ENCODE measurements at places on chromosomes 3 and 15.

- H3K36me3 ChIP-seq = no peaks in the 10 kb centered on the region
- H3K27ac ChIP-seq = no peak overlapping the region
- no peak overlapping the region for H3K4me3 ChIP-seq
- peaks cover 40% of the 10 kb centered on the region for H3K4me1 ChIP-seq
Observed at GRCh38 chr3:143306407-143306806, 186.8 kb downstream of the CHST2 start.

DNA sequence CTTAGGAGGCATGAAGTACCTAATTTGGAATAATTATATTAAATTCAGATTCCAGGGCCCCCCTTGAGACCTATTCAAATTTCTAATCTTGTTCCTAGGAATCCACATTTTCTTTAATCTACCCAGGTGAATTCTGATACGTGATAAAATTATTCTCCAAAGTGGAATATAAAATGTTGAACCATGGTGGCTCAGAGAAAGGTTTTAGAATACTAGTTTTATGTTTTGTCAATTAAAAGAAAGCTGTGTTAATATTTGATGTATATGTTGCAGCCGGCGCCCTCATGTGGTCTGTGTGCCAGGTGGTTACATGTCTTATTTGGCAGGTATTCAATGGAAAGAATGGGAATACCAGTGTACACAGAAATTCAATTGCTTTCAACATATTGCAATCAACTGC, 321.8 kb downstream of the FEZF2 start:
- no peak overlapping the region for H3K27ac ChIP-seq
- H3K4me1 ChIP-seq = peaks cover 11% of the 10 kb centered on the region
- H3K36me3 ChIP-seq = peaks cover 10% of the 10 kb centered on the region
- DNase-seq = no peak
- H3K4me3 ChIP-seq = no peak overlapping the region

- DNase-seq = no peak
- H3K27me3 ChIP-seq = peaks cover 9% of the 10 kb centered on the region
- H3K36me3 ChIP-seq = peaks cover 5% of the 10 kb centered on the region
- H3K4me3 ChIP-seq = no peak overlapping the region
Observed at GRCh38 chr3:13613343-13614190, 64.6 kb downstream of the FBLN2 start.

DNA sequence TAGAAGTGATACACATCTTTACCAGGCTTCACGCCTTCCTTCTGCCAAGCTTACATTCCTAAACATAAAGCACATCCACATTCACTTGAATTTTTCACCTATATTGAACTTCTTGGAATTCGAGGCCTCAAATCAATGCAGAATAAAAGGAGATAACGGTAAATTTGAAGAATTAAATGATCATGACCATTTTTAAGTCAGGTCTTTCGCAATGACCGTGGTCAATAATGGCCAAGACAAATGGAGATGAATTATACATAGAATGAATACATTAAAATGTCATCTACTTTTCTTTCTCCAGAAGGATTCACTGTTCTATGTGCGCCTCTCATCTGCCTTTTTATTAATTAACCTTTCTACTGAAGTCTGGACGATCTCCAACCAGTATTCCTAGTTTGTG, 5.3 kb upstream of the GOLGA8A start:
- no peak overlapping the region for H3K4me3 ChIP-seq
- H3K4me1 ChIP-seq = no peaks in the 10 kb centered on the region
- H3K27me3 ChIP-seq = peaks cover 51% of the 10 kb centered on the region
- H3K36me3 ChIP-seq = peaks cover 5% of the 10 kb centered on the region
- DNase-seq = no peak

DNA sequence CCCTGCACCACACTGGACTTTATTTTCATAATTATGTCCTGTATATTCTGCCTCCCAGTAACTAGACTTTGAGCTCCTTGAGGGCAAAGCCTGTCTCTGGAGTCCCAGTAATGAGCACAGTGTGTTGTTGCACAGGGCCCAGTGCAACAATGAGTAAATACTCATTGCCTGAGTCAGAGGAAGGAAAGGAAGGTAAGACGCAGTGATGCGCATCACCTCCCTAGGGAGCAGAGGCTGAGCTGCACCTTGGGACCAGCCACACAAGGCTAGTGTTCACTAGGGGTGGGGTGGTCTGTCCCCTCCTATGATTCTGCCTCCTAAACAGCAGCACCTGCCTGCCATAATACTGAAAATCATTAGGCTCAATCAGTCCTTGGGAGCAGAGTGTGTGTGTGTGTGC, 86.6 kb upstream of the ADAMTSL3 start:
- no peak overlapping the region for H3K4me3 ChIP-seq
- peaks cover 8% of the 10 kb centered on the region for H3K27me3 ChIP-seq
- no peaks in the 10 kb centered on the region for H3K36me3 ChIP-seq
- no peak overlapping the region for H3K27ac ChIP-seq

GRCh38 chr15:84572231-84572630, 28.6 kb upstream of the ZSCAN2 start:
- no peak overlapping the region for H3K4me3 ChIP-seq
- peaks cover 21% of the 10 kb centered on the region for H3K4me1 ChIP-seq
- H3K27ac ChIP-seq = no peak overlapping the region
- no peak for DNase-seq

GRCh38 chr3:150582620-150583019, 20.5 kb upstream of the SELENOT start:
- H3K27me3 ChIP-seq = no peaks in the 10 kb centered on the region
- H3K4me1 ChIP-seq = no peaks in the 10 kb centered on the region
- no peak for DNase-seq
- H3K27ac ChIP-seq = no peak overlapping the region

GRCh38 chr3:125150525-125151441, 61.8 kb downstream of the SLC12A8 start:
- peaks cover 3% of the 10 kb centered on the region for H3K27me3 ChIP-seq
- no peak overlapping the region for H3K4me3 ChIP-seq
- H3K4me1 ChIP-seq = peaks cover 43% of the 10 kb centered on the region
- no peaks in the 10 kb centered on the region for H3K36me3 ChIP-seq
- H3K27ac ChIP-seq = no peak overlapping the region
- DNase-seq = peak; percentile 26

GRCh38 chr3:9384141-9384828, 13.1 kb upstream of the SETD5 start:
- no peak for DNase-seq
- H3K4me3 ChIP-seq = no peak overlapping the region
- peaks cover 61% of the 10 kb centered on the region for H3K36me3 ChIP-seq
- peak overlapping the region; percentile 92 for H3K27ac ChIP-seq

- H3K4me3 ChIP-seq = no peak overlapping the region
- no peak overlapping the region for H3K27ac ChIP-seq
- peaks cover 15% of the 10 kb centered on the region for H3K36me3 ChIP-seq
Observed at GRCh38 chr15:71366926-71367325, 251.7 kb downstream of the THSD4 start.

- H3K27me3 ChIP-seq = peaks cover 14% of the 10 kb centered on the region
- DNase-seq = no peak
- H3K4me1 ChIP-seq = peaks cover 12% of the 10 kb centered on the region
Observed at GRCh38 chr3:157607826-157608405, 104.7 kb upstream of the VEPH1 start.

- H3K27ac ChIP-seq = no peak overlapping the region
- peaks cover 6% of the 10 kb centered on the region for H3K27me3 ChIP-seq
Observed at GRCh38 chr3:23671851-23672589, 133.7 kb upstream of the UBE2E1 start.

DNA sequence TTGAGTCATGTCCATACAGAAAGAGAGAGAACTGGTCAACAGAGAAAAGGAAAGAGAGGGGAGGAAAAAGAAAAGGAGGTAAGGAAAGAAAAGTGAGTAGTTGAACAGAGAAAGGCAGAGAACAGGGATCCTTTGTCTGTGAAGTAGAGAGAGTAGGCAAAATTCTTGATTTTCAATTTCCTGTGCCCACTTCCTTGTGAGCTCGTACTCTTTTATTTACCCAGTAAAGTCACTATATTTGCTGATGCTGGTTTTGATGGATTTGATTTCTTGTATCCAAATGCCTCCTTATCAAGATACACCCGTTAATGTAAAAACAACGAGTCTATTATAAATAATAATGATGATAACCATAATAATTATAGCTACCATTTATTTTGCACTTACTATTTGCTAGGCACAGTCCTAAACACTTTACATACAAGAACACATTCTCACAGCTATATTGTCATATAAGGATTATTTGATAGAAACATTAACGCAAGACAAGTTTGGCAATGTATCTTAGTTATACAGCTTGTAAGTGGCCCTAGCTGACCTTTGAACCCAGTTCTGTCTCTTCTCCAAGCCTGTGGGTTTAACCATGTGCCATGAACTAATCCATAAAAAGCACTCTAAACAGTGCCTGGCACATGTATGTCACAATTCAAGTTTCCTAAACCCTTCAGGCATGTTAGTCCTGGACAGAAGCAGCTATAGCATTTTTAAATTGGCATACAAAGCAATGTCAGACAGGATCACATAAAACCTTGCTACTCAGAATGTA, 6.7 kb upstream of the P2RY1 start:
- DNase-seq = no peak
- no peak overlapping the region for H3K27ac ChIP-seq
- H3K27me3 ChIP-seq = peaks cover 9% of the 10 kb centered on the region
- H3K4me1 ChIP-seq = no peaks in the 10 kb centered on the region

DNA sequence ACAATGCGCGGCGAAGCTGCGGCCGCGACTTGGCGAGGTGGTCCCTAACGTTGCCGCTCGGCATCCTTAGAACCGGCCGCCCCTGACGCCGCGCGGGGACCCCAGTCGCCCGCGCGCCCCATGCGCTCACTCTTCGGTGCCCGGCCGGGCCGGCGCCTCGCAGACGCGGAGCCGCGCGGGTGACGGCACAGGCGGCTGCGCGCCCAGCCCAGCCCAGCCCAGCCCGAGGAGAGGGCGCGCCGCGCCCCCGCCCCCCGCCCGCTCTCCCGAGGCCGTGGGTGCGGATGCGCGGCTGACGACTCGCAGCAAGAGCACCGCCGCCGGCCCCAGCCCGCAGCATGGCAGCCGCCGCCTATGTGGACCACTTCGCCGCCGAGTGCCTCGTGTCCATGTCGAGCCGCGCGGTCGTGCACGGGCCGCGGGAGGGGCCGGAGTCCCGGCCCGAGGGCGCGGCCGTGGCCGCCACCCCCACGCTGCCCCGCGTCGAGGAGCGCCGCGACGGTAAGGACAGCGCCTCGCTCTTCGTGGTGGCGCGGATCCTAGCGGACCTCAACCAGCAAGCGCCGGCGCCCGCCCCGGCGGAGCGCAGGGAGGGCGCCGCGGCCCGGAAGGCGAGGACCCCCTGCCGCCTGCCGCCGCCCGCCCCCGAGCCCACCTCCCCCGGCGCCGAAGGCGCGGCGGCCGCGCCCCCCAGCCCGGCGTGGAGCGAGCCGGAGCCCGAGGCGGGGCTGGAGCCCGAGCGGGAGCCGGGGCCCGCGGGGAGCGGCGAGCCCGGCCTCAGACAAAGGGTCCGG, 437 bp downstream of the KLF13 start:
- peak; percentile 30 for DNase-seq
- peaks cover 42% of the 10 kb centered on the region for H3K4me1 ChIP-seq

DNA sequence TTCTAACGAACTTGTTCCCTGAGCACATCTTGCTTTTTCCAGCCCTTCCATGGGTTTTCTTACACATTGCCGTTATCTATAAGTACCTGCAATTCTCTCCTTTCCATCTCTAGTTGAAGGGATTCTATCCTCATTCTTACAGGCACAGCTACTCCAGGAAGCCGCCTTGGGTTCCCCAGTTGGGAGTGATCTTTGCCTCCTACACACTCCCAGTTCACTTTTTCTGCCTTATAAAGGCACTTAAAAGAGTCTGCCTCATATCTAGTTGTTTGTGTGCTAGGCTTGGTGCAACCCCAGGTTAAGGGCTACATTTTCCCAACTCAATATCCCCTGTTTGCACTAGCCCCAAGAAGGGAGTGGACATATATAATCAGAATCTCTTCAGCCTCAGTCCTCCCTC, 44.0 kb upstream of the IREB2 start:
- no peak for DNase-seq
- peaks cover 40% of the 10 kb centered on the region for H3K27me3 ChIP-seq
- H3K36me3 ChIP-seq = no peaks in the 10 kb centered on the region
- H3K27ac ChIP-seq = no peak overlapping the region

DNA sequence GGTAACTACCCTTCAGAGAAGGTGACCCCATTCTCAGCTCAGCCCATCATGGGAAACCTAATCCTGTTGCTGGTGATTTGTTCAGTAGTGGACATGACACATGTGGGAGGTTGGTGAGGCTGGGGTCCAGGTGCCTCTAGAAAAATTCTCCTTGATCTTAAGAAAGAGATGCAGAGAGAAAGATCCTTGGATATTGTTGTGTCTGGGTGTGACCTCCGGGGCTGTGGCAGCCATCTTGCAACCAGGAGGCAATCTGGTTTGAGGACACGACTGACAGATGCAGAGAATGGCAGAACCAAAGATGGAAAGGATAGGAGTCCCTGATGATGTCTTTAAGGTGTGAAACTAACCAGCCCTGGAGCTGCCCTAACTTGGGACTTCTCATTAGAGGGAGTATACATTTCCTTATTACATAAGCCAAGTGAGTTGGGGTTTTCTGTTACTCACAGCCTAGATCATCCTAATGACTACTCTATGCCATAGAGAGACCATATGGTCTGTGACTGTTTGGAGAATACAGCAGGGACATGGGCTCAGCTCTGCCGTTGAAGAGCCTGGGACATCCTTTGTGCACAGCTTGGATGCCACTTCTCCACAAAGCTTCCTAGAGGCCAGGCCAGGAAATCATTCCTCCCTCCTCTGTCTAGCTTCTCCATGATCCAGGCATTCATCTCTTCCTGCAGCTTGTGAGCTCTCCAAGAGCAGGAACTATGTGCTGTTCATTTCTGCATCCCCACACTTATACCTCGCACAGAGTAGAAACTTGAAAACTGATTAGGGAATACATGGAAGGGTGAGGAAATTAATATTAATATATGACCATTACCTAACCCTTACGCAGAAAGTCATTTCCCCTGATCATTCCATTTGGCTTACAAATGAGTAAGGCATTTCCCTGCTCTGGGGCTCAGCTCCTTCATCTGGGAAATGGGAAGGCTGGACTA, 45.9 kb downstream of the HRH1 start:
- peaks cover 25% of the 10 kb centered on the region for H3K27me3 ChIP-seq
- H3K36me3 ChIP-seq = no peaks in the 10 kb centered on the region
- H3K4me3 ChIP-seq = no peak overlapping the region
- DNase-seq = no peak

- peak overlapping the region; percentile 10 for H3K27ac ChIP-seq
- DNase-seq = no peak
Observed at GRCh38 chr3:105836533-105836932, 32.3 kb downstream of the CBLB start.

DNA sequence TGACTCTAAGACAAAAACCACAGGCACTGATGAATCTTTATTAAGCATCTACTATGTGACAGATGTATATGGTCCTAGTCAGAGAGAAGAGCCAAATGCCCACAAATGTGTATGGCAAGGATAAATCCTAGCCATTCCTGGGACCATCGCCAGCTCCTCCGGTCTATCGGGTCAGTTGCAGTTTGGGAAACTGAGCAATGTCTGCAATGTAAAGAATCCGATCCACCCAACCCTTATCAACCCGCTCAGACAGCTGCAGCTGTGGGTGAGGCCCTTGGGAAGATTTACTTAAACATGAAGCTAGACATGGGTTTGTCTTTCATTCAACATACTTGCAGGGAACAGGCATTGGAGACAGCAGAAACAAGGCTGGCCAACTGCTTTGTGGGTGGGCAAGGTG, 40.5 kb upstream of the CDV3 start:
- H3K27me3 ChIP-seq = peaks cover 5% of the 10 kb centered on the region
- no peaks in the 10 kb centered on the region for H3K36me3 ChIP-seq
- no peak overlapping the region for H3K27ac ChIP-seq
- no peaks in the 10 kb centered on the region for H3K4me1 ChIP-seq
- H3K4me3 ChIP-seq = no peak overlapping the region

GRCh38 chr15:69980341-69981059, 117.2 kb downstream of the TLE3 start:
- peaks cover 16% of the 10 kb centered on the region for H3K4me1 ChIP-seq
- no peak overlapping the region for H3K27ac ChIP-seq
- DNase-seq = no peak
- H3K27me3 ChIP-seq = peaks cover 32% of the 10 kb centered on the region
